ENCODE measurements at places on chromosomes 3 and 15.

GRCh38 chr3:58308728-58309127, 2.4 kb downstream of the HTD2 start:
- no peak for DNase-seq

DNA sequence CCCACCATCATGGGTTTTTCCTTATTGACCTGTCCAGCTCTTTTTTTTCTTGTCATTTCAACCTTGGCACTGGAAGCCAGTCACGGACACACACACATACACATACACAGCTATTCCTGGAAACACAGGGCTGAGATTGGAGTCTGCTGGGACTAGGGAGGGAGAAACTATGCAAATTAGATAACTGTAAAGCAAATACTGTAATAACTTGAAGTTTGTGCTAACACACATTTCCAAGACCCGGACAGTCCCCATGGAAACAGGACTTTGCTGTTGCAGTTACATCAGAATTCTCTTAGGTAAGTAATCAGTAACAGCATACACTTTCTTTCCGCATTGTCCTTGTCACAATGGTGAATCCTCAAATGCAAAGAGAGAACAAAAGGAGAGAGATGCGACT, 304.4 kb downstream of the KBTBD8 start:
- no peak for DNase-seq

- DNase-seq, result no peak
Observed at GRCh38 chr15:88663141-88663621, 24.4 kb downstream of the ISG20 start.

- DNase-seq, result no peak
Observed at GRCh38 chr3:73603762-73604171, 21.0 kb downstream of the PDZRN3 start.

- no peak for DNase-seq
Observed at GRCh38 chr3:61060411-61060861, 190.8 kb downstream of the FHIT start.
